T-helper 17 cell (primary cell): ENCODE measurements at places on chromosomes 7 and 10.

DNA sequence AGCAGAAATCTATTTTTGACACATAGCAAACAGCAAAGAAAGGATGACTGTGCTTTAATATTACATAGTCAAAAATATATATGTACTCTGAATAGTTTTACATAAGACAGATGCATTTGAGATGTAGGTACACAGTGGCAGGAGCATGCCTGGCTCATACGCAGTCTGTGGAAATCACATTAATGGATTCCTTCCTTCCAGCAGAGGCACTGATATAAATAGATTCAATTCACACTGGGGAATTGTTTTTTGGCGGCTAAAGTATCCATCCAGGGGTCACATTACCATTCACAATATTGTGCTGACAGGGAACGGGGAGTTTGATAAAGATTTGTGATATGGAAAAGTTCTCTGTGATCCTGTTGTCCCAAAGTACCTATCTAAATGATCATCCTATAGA is 72.5 kb upstream of the AGR3 start:
- no peak for DNase-seq

GRCh38 chr10:114045136-114046086 is 1.7 kb downstream of the ADRB1 start:
- DNase-seq, result no peak

DNA sequence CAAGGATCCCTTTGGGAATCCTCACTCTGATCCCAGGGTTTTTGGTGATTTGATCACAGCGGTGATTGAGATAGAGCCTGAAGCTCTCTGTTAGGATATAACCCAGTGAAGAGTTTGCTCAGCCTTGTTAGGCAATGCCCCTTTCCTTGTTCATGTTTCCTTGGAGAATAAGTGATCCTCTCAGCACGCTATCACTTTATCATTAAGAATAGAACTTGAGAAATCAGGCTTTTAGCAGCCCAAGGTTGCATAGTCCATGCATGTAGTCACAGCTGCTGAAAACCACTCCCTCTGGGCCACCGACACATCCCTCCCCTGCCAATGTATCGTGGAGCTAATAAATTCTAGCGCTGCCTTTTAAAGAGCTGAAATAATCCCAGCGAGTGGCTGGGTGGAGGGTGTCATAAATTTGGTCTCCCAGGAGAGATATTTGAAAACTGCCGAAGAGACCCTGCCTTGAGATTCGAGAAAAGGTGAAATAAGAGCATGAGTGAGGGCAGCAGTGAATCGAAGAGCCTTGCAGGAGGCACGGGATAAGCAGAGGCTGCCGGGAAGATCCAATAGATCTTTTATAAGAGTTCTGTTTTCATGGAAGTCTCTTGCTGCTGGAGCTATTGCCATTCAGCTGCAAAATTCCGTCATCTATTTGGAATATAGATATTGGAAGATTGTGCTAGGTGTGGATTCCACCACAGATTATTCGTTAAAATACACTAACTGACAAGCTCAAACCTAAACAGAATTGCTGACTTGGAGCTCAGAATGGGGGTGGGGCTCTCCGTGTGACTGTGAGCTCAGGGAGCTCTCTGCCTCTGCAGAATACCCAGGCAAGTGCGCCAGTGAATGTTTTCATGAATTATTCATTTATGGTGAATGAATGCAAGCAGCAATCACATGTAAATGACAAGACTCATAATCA is 249.8 kb downstream of the TRIL start:
- DNase-seq, result no peak

DNA sequence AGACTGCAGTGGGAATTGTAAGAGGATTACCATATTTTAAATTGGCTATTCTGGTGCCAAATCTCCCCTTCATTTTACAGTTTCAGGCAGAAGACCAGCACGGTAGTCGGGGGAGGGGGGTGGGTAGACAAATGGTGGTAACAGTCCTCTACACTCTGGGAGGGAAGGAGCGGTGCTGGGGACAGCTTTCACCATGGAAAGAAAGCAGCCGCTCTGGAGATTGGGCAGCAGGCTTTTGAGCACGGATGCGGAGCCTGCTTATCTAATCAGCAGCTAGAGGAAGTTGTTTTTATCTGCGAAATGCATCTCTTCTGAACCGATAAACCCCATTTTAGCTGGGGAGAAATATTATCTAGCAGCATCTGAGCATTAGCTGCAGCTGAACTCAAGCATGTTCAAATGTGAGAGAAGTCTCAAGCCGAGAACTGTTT is 28.7 kb downstream of the IKZF1 start:
- DNase-seq, result peak; percentile 33

DNA sequence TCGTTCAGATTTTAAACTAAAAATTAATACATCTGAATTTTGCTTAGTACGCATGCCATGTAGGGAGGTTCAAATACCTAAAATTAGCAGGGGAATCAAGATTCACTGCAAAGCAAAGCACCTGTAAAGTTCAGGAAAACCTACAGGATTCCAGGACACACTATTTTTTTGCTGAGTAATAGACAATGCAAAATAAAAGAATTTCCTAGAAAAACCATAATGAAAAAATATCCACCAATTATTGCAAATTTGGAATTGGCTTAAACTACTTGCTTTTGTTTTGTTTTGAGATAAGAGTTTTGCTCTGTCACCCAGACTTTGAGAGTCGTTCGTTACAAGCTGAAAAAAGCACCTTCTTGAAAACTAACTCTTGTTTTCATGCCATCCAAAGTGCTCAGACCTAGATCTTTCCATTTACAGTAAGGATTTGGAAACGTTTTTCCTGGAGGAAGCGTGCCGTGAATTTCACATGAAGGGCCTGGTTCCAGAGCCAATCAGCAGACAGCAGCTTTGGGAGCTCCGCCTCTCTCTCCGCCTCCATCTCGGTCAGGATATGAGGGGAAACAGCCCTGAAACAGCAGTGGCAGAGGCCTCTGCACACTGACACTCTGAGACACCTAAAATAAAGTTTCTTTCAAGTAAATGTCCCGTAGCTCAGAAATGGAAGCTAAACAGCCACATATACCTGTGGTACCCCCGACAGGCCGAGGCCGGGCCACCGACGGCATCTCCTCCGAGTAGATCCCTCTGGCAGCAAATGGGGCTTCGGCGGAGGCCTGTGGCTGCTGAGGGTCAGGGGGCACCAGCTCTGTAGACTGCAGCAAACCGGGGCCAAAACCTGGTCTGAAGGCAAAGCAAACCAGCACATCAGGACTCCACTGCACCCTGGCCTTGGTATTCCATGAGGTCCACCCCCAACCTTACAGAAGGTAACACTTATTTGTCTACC is 45.9 kb upstream of the ATP6V0A4 start:
- no peak for DNase-seq

- DNase-seq, result no peak
Measured at GRCh38 chr10:123945325-123945920, 53.8 kb upstream of the CPXM2 start.

DNA sequence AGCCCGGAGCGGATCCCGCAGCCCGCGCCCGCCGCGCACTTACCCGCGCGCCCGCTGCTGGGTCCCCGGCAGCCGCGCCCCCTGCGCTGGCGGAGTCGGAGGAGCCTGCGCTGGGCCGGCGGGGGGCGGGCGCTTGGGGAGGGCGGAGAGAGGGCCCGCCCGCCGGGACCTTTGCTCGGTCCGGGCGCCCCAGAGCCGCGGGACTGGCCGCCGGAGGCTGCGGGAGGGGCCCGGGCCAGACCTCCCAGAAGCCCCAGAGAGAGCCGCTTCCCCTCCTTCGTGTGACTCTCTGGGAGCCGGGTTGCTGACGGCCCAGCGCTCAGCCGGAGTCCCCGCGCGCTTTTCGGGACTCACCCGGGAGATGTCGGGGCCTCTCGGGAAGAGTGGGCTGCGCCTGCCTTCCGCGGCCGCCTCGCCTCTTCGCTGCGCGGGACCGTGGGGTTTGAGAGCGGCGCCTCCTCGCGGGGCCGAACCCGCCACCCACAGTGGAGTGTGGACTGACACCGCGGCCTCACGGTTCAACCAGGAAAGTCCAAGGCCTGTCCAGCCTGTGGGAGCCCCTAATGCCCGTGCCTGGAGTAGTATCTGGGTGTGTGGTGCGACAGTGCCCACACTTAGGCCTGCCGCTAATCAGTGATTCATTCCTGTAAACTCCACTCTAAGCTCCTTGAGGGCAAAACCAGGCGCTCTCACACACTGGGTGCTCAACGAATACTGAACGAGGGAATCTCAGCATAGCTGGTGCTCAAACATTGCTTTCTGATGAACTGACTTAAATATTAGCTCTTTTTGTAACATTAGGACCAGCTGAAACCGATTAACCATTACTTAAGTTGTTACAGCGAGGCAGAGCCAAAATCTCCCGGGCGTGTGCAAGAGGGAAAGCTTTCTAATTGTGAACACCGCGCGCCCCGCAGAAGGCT is at the start of gene GSDME:
Gene GSDME, minus strand, starts transcription at position 112 of the 923 bp plus-strand sequence. CDS start 7,690 bp downstream, outside the sequence.
- DNase-seq, result no peak

- DNase-seq, result no peak
Measured at GRCh38 chr7:107982918-107983389, 20.0 kb downstream of the LAMB1 start.

GRCh38 chr10:108358912-108359311 is 1194.4 kb upstream of the SORCS1 start:
- no peak for DNase-seq

DNA sequence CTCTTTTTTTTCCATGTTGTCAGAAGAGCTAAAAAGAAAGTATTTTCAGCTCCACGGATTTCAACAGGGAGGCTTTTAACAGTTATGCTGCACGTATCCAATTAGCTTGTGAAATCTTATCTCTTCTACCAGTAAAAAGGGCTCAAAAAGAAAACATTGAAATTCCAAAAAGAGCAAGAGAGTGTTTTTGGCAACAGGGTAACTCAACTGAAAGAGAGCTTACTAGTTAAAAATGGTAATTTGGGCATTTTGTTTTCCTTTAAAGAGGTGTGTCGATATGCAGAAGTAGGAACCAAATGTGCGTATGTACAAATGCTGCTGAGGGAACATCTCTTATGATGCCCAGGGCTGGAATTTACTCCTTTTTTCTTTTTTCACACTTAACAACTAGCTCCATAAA is 292.8 kb downstream of the PRKG1 start:
- no peak for DNase-seq

DNA sequence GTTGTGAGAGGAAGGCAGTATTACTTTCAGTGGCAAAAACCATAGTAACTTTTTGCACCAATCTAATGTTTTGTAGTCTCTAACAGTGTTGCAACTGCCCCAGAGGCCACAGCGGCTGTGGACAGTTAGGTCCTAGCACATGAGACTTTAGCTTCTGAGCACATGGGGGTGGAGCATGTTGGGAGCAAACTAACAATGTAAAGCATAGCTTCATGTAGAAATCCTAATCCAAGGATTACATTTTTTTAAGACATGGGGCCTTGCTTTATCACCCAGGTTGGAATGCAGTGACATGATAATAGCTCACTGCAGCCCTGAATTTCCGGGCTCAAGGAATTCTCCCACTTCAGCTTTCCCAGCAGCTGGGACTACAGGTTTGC is 49.0 kb downstream of the LAMB1 start:
- DNase-seq, result no peak

- DNase-seq, result no peak
Measured at GRCh38 chr10:116476461-116476860, 48.8 kb downstream of the PNLIPRP3 start.

DNA sequence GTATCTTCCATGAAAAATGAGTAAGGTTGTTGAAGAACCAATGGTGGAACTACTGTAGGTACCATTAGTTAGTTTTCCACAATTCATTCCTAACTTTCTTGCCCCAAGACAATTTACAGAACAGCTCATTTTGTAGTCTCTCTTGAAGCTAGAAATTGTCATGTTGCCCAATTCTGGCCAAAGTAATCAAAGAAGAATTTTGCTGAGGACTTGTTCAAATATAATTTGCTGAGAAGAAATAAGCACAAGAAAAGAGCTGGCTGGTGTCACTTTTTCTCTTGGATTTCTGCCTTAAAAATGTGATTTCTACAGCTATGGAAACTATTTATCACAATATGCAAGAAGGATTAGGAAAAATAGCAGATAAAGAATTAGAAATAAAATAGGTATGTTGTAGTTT is 199.2 kb upstream of the SEMA3A start:
- DNase-seq, result no peak

- no peak for DNase-seq
Measured at GRCh38 chr10:131446171-131446570, 134.7 kb upstream of the TCERG1L start.

DNA sequence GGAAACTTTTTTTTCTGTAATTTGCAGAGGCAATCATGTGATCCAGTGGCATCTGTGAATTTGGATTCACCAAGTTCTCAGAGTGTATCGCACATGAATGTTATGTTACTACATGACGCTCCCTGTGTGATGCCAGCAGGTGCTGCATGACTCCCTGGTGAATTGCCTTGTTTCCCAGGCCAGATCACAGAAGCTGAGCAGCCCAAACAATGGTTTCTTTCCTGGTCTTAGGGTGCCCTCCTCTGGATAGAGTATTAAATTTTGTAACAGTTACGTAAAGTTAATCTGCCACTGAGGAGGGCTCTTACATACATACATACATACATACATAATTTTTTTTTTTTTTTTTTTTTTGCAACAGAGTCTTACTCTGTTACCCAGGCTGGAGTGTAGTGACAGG is 3.6 kb downstream of the ZSCAN21 start:
- no peak for DNase-seq

DNA sequence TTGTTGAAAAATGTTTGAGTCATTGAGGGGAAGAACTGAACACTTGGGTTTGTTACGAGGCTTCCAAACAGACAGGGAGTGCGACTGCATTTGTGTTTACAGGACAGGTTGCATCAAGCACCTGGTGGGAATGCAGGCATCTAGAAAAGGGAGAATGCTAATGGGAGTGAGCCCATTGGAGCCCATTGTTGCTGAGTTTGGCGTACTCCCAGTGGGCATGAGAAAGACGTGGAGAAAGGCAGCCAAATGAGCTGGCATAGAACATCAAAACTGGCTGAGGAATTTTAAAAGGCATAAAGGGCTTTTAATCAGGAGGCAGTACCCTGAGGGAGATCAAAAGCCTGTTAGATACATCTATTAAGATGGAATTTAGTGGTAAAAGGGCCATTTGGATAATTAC is 171.6 kb upstream of the NPSR1 start:
- no peak for DNase-seq

GRCh38 chr10:5284311-5285057 is 80.3 kb upstream of the UCN3 start:
- DNase-seq, result no peak

DNA sequence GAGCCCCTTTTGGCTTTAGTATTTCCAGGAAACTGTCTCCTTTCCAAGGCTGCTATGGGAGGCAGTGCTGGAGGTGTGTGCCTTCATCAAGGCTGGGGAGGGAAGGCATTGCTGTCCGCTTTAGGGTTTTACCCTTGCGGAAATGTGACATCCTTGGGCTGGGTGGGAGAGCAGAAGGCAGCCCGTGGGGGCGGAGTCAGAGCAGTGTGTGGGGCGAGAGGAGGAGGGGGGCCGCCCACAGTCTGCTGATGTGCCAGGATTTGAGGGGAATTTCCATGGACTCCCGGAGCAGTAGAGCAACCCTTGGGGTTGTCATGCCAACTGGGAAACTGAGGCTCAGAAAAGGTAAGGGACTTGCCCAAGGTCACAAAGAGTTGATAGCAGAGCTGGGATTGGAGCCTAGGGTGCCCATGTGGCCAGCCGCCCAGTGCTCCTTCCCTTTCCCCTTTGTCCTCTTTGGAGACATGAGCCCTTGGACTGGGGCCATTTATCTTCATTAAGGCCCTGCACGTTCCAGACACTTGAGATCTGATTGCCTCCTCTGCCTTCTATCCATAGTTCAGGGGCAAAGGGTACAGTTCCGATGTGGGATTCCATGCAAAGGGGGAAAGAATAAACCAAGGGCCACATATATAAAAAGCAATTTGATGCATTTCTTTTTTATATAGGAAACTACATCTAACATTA is 22.2 kb downstream of the TSPAN15 start:
- no peak for DNase-seq
